ENCODE measurements at places on chromosomes 6 and 20. TPM values are rescaled to one million over a fixed set of nuclear protein-coding genes. Genes with fewer than 3 reads are reported as not detected.

Gene CPXM1
- 13.2 TPM for total RNA-seq

Gene MACROD2
- not detected for total RNA-seq

Gene FAM8A1
- total RNA-seq = 23.5 TPM

Gene TINAG
- not detected for total RNA-seq

Gene GPR63
- 0.47 TPM for total RNA-seq

Gene MUCL3
- not detected for total RNA-seq

Gene SLC13A3
- total RNA-seq = 1.5 TPM

Gene SLC22A2
- not detected for total RNA-seq

Gene OR2H1
- total RNA-seq = not detected

Gene MRPS18A
- 30.8 TPM for total RNA-seq

Gene KIAA1755
- 1.4 TPM for total RNA-seq

Gene CRNKL1
- total RNA-seq = 13.8 TPM

Gene CRYBG1
- total RNA-seq = 10.2 TPM

Gene OOEP
- 0.23 TPM for total RNA-seq

Gene VSX1
- total RNA-seq = not detected

Gene EZR
- total RNA-seq = 46.0 TPM

Gene SOD2
- 135 TPM for total RNA-seq

Gene WFDC6
- not detected for total RNA-seq

Gene MYCT1
- 3.1 TPM for total RNA-seq

All from pericardium fibroblast (primary cell).